Naive thymus-derived CD4-positive, alpha-beta T cell (primary cell): ENCODE measurements at places on chromosomes 7 and 10. TPM values are rescaled to one million over a fixed set of nuclear protein-coding genes. Genes with fewer than 3 reads are reported as not detected.

- DNase-seq = no peak
- no peak overlapping the region for H3K4me3 ChIP-seq
- no peaks in the 10 kb centered on the region for H3K27me3 ChIP-seq
These were observed 80.5 kb upstream of the RNF32 start for GRCh38 chr7:156560075-156560474.

DNA sequence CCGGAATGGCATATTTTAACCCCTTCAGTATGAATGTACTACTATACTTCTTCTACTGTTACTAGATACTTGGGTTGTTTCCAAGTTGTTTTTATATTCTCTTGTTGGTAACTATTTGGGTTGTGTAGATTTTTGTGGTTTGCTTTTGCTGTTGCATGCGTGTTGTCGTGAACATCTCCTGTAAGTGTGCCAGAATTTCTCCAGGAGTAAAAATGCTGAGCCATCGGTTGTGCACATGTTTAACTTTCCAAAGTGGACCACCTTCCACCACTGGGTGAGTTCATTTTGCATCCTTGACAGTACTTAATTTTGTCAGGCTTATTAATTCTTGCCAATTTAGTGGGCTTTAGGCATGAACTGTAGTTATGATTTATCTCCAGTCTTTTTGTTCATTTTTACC is 47.9 kb downstream of the CSGALNACT2 start:
- H3K4me1 ChIP-seq = no peaks in the 10 kb centered on the region
- H3K27ac ChIP-seq = no peak overlapping the region

Gene CABCOCO1
- total RNA-seq = not detected in 2 replicates

Gene NEBL
- total RNA-seq = 1.4 TPM

GRCh38 chr7:69781412-69781846 is 183.2 kb downstream of the AUTS2 start:
- DNase-seq = no peak
- no peaks in the 10 kb centered on the region for H3K27me3 ChIP-seq
- no peak overlapping the region for H3K4me3 ChIP-seq
- H3K27ac ChIP-seq = no peak overlapping the region
- H3K36me3 ChIP-seq = no peaks in the 10 kb centered on the region

- no peak for DNase-seq
- no peak overlapping the region for H3K4me3 ChIP-seq
- H3K36me3 ChIP-seq = no peaks in the 10 kb centered on the region
- H3K27ac ChIP-seq = no peak overlapping the region
- H3K4me1 ChIP-seq = no peaks in the 10 kb centered on the region
These were observed 906.9 kb downstream of the CCSER2 start for GRCh38 chr10:85235258-85235657.

Gene LRRC18
- total RNA-seq = not detected

Gene BMPER
- 0.37 TPM for total RNA-seq

Gene SPDYE11
- not detected for total RNA-seq

GRCh38 chr10:84267503-84268126 is 22.8 kb downstream of the RGR start:
- DNase-seq = peak; percentile 38
- H3K27me3 ChIP-seq = no peaks in the 10 kb centered on the region
- H3K27ac ChIP-seq = no peak overlapping the region
- no peaks in the 10 kb centered on the region for H3K36me3 ChIP-seq
- no peak overlapping the region for H3K4me3 ChIP-seq

- H3K27me3 ChIP-seq = no peaks in the 10 kb centered on the region
- H3K4me3 ChIP-seq = no peak overlapping the region
- no peaks in the 10 kb centered on the region for H3K36me3 ChIP-seq
- DNase-seq = peak; percentile 75
These were observed 9.5 kb downstream of the FAM241B start for GRCh38 chr10:69639291-69640195.

DNA sequence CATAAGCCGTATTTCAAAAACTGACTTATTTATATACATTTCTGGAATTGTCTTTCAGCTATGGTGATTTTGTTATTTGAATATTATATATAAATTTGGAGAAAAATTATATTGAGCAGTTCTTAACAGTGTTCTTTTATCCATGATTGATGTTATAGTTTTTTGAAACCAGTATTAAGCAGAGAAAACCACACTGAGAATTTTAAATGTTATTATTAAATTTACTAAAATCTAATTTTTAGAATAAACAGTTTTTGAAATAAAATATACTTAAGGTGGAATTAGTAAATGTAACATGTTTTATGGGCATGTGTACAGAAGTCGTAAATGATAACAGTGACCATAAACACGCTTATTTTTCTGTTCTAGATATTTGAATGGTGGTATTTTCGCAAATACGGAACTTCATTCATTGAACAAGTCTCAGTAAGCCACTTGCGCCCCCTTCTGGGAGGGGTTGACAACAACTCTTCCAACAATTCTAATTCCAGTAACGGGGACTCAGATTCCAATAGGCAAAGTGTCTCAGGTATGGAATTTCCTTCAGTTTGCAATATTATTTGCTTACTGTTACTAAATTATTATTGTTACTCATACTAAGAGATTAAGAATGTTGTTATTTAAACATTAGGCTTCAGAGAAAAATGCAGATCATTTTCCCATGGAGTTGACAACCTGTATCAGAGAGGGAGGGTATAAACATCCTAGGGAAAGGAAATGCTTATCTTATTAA is 166.1 kb downstream of the ST7 start:
- no peaks in the 10 kb centered on the region for H3K36me3 ChIP-seq
- no peak overlapping the region for H3K4me3 ChIP-seq
- DNase-seq = peak; percentile 71
- H3K27ac ChIP-seq = no peak overlapping the region
- H3K27me3 ChIP-seq = no peaks in the 10 kb centered on the region

DNA sequence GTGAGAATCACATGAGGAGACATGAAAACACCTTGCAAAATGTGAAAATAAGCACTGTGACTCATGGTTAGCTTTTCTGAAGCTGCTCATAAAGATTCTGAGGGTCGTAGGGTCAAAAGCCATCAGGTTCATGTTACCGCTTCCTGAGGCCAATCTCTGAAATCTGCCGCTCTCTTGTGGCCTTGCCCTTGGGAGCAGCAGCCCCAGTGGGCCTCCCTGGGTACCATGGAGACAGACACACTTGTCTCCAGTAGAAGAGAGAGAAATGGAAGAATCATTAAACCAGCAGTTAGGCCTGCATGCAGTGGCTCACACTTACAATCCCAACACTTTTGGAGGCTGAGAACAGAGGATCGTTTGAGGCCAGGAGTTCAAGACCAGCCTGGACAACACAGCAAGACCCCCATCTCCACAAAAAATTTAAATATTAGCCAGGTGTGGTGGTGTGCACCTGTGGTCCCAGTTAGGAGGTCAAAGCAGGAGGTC is 42.8 kb downstream of the NIPSNAP2 start:
- no peaks in the 10 kb centered on the region for H3K4me1 ChIP-seq
- H3K27me3 ChIP-seq = no peaks in the 10 kb centered on the region
- H3K4me3 ChIP-seq = no peak overlapping the region
- no peak for DNase-seq
- no peaks in the 10 kb centered on the region for H3K36me3 ChIP-seq

Gene SFRP5
- 0.46 TPM for total RNA-seq

Gene ARHGAP22
- 2.9 TPM for total RNA-seq

- no peaks in the 10 kb centered on the region for H3K4me1 ChIP-seq
- H3K36me3 ChIP-seq = no peaks in the 10 kb centered on the region
- H3K27ac ChIP-seq = no peak overlapping the region
These were observed 183.9 kb downstream of the SGMS1 start for GRCh38 chr10:50439806-50440205.
